ENCODE measurements at places on chromosomes 3 and 15.

GRCh38 chr3:31486865-31487533, 45.7 kb upstream of the STT3B start:
- no peak for DNase-seq

DNA sequence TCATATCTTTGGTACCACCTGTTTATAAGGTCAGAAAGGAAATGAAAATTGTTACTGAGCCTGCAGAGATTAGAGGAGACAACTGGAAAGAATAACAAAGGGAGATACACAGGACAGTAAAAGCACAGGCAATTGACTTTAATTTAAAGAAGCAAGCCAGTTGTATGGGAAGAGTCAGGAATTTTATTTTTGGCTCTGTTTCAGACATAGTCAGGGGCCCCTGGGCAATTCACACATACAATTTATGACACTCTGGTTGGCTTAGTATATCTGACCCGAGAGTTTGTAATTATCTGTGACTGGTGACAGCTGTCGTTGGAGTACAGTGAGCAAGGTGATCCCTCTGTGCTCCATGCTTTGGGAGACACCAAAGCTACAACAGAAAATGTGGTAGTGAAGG, 591.9 kb upstream of the NECTIN3 start:
- no peak for DNase-seq

DNA sequence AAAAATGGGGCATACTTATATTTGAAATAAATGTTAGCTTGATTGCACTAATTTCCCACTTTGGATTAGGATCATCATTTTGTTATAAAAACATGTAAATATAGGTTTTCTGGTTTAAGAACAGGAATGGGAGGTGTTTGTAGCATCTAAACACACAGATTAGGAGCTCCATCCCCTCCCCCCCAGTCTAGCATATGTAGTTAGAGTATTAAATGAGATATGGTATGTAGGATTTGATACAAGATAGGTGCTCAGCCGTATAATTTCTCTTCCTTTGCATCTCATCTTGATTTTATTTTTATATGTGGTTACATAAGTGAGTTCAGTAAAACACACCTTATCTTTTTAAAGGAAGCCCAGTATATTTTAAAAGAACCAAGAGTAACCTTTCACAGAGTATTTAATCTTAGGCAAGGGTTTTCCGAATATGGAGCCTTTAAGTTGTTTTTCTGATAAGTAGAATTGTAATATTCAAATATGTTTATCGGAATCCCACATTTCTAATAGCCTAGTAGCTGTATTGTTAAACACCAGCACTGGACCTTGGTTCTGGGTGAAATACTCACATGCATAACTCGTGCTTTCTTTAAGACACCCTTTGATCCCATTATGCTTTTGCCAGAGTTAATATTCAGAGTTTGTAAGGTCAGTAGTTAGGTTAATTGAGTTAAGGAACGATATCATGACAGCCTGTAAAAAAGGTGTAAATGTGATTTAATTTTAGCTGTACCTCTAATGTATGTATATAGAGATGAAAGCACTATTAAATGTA, 2.3 kb downstream of the SLC25A36 start:
- no peak for DNase-seq

- DNase-seq, result no peak
Observed at GRCh38 chr3:48664313-48664644, 1.6 kb upstream of the CELSR3 start.

DNA sequence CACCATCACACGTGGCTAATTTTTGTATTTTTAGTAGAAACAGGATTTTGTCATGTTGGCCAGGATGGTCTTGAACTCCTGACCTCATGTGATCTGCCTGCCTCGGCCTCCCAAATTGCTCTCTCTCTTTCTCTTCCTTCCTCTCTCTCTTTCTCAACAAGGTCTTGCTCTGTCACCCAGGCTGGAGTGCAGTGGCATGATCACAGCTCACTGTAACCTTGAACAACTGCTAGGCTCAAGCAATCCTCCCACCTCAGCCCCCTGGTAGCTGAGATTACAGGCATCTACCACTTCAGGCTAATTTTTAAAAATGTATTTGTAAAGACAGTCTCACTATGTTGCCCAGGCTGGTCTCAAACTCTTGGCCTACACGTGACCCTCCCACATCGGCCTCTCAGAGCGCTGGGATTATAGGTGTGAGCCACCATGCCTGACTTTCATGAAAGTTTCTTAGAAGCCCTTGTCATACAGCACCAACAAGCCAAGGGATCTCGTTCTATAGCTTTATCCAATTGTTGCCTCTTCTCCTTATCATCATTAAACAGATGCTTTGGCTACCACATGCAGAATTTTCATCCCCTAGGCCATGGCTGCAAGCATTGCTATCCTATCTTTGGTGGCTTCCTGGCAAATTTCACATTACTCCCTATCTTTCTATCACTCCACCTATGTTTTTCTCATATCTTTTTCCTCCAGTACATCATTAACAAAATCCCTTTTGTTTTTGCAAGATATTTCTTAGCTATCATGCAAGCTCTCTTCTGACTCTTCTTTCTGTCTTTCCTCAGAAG, 5.7 kb downstream of the CCDC32 start:
- no peak for DNase-seq

- DNase-seq, result no peak
Observed at GRCh38 chr3:123638936-123639689, 54.3 kb upstream of the HACD2 start.

GRCh38 chr15:69861331-69862171, 236.2 kb downstream of the TLE3 start:
- peak; percentile 26 for DNase-seq

- DNase-seq, result peak; percentile 50
Observed at GRCh38 chr3:15794842-15795650, 2.7 kb downstream of the ANKRD28 start.

DNA sequence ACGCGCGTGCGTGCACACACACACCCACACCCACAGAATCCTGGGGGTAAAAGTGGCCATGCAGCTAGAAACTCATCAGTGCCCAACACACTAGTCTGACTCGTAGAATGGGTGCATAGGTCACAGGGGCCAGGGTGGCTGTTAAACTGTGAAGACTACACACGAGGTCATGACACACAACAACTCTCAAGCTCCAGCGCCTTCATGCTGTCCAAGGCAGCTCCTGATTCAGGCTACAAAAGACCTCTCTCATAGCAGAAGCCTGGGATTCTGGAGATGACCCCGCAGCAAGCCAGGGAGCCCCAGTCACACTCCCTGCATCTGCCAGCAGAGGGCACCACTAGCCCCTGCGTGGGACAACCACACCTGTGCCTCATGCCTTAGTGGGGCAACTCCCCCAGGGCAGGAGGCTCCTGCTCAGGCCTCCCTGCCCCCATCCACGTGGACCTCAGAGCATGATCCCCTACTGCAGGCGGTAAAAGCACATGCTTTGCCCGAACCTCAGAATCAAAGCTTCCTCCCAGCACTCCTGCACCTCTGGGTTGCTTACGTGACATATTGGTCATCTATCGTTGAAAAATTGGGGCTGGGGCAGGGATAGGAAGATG, 93.1 kb downstream of the LRIG1 start:
- peak; percentile 61 for DNase-seq

DNA sequence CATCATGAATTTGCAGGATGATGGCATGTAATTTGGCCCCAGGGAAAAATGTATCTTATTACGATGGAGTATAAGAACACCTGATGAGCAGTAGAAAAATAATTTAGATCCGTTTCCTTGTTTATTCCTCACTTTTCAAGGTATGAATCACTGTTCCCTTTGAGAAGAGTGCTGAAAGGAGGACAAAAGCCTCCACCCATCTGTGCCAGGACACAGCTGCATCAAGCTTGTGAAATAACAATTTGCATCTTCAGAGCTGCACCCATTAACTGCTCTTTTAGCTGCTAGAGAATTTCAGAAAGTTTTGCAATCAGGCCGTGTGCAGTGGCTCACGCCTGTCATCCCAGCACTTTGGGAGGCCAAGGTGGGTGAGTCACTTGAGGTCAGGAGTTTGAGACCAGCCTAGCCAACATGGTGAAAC, 9.6 kb downstream of the CLDND1 start:
- DNase-seq, result peak; percentile 84

DNA sequence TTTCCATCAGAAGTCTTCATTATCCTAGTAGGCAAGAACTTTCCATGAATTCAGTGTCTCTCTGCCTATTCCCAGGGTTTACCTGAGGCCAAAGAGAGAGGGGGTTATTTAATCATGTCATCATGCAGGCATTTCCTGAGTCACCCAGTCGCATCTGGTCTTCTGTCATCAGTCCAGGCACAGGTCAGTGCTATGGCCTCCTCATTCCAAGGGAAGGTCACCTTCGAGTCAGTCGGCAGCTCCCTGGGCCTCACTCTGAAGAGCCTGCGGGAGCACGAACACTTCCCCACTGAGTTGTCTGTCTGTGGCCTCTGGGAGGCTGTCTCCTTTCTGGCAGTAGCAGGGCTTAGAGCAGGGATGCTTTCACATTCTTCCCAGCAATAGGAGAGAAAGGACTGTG, 26.2 kb upstream of the LRTM1 start:
- DNase-seq, result peak; percentile 88

- DNase-seq, result no peak
Observed at GRCh38 chr3:4247391-4247790, 55.8 kb upstream of the SETMAR start.

DNA sequence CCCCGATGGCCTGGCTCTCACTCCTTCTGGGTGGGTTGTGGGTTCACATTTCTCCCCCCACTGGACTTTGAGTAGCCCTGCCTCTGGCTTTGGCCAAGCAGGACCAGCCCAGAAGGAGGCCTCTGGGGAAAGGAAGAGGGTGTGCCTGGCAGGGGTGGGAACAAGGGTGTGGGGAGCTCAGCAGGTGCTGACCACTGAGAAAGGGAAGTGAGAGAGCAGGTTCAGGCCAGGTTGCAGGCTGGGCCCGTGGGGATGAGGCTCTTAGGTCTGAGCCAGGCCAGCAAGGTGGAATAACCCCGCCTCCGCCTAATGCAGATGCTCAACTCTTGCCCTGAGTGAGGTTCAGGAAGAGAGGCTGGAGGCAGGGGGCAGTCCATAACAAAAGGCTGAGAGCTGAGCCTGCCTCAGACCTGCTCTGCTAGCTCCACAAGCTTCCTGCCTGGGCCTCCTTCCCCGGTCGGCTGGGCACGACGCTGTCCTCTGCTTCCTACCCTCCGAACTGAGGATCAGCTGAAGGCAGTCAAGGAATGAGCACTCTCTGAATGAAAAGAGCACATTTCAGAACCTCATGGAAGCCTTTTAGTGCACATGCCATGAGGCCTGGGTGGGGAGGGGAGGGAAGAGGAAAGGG, 82.7 kb downstream of the TLE3 start:
- no peak for DNase-seq
